ENCODE measurements at places on chromosomes 7 and 10.

DNA sequence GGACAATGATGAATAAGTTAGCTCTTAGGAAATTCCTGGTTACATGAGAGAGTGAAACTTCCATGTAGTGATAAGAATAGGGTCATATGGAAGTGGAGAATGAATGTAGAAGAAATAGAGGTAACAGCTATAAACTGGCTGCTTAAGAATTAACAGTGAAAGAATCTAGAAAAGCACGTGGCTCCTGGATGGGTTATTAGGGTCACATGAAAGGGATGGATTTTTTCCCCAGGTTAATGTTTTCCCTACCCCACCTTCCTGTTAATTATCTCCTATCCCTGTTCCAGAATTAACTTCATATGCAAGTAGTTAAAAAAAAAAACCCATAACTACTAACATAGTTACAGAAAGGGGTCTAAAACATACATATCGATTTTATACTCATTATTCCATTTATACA, 58.0 kb downstream of the ANKIB1 start:
- DNase-seq: no peak

DNA sequence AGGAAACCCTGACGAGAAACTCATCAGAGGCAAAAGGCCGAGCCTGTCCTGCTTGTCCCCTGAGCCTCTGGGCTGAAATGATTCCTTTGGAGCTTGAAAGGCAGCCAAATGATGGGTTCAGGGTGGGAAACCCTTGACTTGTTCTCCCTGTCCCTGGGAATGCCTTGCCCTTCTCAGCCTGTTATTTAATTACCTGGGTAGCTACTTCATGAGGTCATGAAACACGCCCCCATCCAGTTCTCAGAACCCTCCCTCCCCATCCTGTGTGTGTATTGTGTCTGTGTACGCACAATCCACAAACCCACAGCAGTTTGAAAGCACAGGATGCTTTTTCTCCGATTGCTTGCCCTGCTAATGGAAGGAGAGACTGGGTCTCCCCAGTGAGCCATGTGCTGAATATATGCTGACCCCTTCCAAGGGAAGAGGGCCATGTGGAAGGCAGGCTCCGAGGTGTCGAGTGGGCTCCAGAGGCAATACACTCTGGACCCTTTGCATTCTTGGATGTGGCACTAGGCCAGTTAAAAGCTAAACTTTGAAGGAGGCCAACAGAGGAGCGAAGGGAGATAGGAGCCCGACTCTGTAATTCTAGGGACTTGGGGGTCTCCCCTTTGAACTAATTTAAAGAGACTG, 10.6 kb downstream of the DUSP5 start:
- DNase-seq: no peak

- DNase-seq: no peak
Measured at GRCh38 chr7:128940494-128941322, 3.0 kb downstream of the IRF5 start.

DNA sequence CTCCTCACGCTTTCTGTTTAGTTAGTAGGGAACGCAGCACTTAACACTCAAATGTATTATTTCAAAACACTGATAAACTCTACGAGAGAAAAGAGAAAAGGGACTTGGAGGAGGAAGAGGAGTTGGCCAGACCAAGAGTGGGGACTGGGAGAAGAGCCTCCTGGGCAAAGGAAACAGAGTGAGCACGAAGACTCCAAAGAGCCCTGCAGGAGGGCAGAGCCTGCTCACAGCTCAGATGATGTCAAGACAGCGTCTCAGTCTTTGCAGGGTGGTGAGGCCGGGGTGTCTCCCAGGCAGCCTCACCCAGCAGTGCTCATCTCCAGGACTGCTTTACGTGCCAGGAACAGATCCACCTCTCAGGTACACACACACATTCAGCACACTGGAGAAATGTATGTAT, 41.2 kb downstream of the CYTH3 start:
- no peak for DNase-seq

DNA sequence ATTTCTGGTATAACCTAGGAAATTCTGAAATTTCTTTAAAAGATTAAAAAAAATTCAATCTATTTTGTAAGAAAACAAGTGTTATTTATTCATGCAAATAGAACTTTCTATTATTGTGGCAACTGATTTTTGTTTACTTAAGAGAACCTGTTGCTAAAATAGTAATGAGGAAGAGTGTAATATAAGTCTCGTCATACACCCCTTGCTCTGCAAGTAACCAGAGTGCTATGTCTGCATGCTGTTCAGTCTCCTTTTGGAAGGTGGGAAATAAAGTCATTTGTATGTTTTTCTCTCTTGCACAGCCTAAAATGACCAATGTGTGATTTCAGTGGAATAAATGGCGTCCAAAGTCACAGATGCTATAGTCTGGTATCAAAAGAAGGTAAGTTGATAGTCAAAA, 41.3 kb downstream of the PHTF2 start:
- DNase-seq: no peak

- DNase-seq: no peak
Measured at GRCh38 chr10:29921071-29921446, 138.3 kb downstream of the JCAD start.

DNA sequence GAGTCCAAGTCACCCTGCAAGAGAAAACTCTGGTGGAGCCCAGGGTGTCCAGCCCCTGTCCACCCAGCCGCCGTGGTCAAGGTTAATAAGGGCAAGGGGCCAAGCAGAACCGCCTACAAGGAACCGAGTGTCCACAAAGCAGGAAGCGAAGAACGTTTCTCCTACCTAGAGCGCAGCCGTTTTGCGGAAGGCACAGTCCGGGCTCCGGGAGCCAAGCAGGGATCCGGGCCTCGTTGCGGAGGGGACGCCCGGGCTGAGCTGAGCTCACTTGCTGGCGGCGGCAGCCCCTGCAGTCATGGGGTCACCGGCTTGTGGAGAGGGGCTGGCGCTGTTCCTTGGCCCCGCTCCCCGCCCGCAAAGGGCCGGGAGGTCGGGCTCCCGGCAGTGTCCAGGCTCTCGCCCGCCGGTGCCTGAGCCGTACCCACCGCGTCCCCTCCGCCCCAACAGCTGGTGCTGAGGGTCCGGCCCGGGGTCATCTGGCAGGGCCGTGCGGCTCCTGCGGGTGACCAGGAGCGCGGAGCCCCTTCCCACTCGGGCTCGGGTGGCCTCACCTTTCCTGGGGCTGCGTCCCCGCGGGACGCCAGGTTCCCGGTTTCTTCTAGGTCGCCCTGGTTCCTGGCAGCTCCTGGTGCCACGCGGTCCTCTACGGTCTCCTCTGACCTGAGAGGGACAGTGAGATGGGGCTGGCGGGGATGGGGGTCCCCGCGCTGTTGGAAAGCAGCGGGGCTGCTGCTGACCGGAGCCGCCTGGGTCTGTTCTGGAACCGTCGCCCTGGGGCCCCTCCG, 14.0 kb upstream of the ZNF273 start:
- DNase-seq: no peak

DNA sequence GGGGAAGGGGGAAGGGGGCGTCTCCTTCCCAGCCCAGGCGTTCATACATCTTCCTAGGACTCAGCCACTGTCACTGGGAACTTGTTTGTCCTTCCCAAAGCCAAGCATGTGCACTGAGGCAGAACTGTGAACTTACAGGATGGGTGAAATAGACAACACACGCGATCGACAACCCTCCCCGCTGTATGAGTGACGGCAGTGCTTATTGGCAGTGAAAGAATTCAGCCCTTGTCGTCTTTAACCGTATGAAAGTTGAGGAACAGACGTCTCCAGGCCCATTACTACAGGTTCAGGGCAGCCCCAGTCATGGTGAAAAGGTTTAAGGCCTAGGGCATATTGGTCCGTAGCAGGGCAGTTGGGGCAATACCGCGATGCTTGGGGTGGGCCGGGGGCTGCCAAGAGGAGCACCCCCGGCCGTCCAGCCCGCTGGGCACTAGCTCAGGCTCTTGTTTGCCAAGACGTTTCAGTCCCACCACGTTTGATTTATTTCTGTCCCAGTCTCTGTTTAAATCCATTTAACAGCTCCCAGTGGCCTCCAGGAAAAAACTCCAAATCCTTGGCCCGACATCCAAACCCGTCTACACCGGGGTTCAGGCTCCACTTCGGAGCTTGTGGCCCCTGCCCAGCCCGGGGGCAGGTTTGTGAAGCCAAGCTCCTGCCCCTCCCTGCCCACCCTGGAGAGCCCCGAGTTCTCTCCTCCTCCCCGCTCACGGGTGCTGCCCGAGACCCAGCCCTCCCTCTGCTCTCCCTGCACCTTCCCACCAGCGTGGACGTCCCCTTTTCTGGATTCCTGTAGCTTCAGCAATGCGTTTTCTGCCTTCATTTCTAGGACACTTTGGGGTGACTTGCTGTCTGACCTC, 159.8 kb downstream of the DNAJB6 start:
- DNase-seq: no peak

DNA sequence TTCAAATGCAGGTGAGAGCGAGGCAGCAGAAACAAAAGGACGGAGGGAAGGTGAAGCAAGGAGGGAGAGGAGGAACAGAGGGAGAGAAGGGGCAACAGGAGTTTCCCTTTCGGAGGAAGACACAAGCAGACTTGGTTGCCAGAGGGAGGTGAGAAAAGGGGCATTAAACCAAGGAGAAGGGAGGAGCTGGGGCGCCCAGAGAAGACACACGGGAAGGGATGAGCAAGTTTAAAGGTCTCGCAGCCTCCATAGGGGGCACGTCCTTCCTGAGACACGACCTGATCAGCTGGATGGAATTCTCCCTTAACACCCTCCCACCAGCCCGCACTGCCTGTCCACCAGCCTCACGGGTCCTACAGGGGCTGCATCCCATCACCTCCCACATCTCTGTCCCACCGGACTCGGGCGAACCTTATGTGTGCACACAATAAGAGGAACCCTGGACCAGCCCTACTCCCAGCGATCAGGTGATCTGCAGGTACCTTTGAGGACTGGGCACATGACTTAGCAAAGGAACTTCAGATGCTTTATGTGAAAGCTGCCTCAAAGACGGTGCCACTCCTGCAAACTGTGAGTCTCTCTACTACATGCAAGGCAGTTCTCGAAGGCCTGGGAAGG, 251.2 kb downstream of the TNS3 start:
- DNase-seq: no peak

- DNase-seq: no peak
Measured at GRCh38 chr10:99520847-99521764, 11.6 kb upstream of the NKX2-3 start.

- no peak for DNase-seq
Measured at GRCh38 chr10:58827381-58827780, 314.7 kb downstream of the BICC1 start.

DNA sequence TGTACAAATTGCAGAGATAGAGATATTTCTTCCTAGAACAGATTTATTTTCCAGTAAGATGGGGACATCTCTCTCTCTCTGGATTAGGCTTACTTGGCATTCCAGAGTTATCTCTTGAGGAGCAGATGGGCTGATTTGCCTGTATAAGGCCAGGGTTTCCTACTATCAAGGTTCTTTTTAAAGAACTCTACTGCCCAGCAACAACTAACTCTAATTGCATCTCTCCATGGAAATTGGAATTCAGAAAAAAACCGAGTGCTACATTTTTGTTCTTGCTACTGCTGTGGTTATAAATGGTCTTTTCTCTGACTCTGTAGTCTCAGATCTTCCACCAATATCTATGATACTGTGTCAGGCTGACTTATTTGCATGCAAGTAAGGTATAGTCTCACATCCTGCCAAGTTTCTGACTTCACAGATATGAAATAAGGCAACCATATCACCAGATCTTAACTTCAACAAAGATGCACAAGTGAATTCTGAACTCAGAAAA, 161.1 kb downstream of the CRPPA start:
- no peak for DNase-seq

DNA sequence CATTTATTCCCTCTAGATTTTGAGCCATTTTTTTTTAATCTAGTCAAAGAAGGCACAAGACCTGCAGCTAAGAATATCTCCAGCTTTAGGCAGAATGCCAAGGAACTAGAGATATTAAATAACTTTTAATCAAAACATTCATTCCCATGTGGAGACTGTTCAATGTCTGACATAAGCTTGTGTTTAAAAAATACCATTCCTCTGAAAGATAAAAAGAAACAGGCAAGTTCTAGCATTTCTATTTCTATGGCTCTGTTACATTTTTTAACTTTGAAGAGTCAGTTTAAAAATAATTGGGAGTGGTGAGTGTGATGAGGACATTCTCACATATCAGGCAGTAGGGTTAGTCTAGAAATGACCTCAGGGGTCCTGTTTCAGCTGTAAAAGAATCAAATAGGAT, 48.0 kb downstream of the RHOBTB1 start:
- no peak for DNase-seq

GRCh38 chr7:42189535-42189934, 47.5 kb downstream of the GLI3 start:
- no peak for DNase-seq

DNA sequence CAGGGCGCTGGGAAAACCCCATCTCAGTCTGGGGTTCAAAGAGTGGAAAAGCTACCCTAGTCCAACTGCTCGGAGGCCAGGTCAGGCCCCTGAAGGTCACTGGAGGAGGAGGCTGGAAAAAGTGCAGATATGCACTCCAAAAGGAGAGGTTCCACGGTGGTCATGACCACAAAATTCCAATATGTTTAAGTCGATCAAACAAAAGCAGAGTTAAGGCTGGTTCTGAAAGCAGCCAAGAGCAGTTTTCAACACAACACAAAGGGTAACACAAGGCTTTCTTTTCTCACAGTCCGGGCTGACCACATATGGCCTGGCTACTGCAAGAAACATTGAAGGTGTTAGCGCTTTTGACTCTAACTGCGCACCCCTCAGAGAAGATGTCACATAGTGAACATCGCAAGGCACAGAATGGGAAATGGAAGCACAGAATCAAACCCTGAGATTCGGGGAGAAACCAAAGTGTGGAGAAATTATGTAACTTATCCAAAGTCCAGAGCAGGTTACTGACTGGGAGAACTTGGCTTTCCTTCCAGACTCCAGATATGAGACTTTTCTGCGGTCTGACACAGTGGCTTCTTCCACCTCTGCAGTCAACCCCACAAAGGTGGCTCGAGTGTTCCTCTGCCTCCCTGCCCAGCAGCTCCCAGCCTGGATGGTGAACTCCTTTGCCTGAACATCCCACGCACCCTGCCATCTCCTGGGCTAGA, 1.3 kb upstream of the GRB10 start:
- no peak for DNase-seq

- DNase-seq: no peak
Measured at GRCh38 chr10:1408651-1409367, 328.5 kb downstream of the ADARB2 start.

GRCh38 chr7:36570528-36571189, 153.6 kb downstream of the AOAH start:
- DNase-seq: no peak

- DNase-seq: no peak
Measured at GRCh38 chr7:18855796-18856195, 261.6 kb downstream of the TWIST1 start.

All from stimulated activated CD4-positive, alpha-beta T cell treated with anti-CD3 and anti-CD28 coated beads, Interleukin-15, amount 100 ng/mL, for 1 hour (primary cell).